ENCODE measurements at places on chromosomes 6 and 20. TPM values are rescaled to one million over a fixed set of nuclear protein-coding genes. Genes with fewer than 3 reads are reported as not detected.

DNA sequence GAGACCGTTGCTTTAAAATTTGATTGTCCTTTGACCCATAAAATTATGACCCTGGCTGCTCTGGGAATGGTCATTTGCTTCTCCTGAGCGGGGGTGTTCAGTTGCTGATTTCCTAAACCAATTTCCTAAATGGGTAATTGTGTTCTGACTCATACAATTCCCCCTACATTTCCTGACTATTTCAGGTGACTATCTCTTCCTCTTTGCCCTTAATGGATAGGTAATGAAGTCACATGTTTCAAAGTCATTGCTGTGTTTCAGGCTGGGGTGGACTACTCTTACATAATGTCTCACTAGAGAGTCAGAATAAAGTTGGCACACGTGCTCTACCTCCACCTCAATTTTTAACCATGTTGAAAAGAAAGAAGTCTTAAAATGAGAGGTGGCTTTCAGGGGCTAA lies 109.8 kb downstream of the DOK5 start:
- no peak overlapping the region for H3K27ac ChIP-seq
- no peaks in the 10 kb centered on the region for H3K4me1 ChIP-seq
- H3K4me3 ChIP-seq, result no peak overlapping the region
- no peaks in the 10 kb centered on the region for H3K27me3 ChIP-seq
- H3K36me3 ChIP-seq, result no peaks in the 10 kb centered on the region

DNA sequence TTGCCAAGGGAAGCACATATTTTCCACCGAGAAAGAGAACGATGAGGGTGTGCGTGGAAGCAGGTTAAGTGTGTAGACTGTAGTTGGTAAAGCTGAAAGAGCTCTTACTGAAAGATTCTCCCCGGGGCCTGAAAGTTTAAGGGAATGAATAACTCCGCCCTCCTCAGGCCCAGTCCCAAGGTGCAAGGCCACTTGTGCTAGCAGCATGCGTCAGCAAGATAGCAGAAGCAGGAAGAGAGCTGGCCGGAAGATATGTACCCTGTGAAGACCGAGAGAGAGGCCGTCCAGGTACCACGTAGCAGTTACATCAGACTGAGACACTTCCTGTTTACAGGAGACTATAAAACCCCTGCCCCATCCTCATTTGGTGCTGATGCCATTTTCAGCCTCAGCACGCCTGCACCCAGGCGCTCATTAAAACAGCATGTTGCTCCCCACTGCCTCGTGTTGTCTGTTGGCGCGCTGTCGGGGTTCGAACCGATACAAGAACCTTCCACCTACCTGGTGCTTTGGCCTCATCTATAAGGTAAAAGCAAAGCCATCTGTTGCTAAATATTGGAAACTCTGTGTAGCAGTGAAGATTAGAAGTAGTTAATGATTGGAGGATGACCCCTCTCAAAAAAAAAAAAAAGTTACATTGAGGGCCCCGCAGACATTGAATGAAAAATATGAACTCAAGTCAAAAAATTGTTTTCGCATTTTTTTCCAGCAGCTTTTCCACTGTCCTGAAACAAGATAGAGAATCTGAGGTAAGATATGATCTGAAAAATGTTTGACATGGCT lies 18.6 kb upstream of the FAM135A start:
- H3K27me3 ChIP-seq, result peaks cover 5% of the 10 kb centered on the region
- H3K36me3 ChIP-seq, result no peaks in the 10 kb centered on the region
- H3K27ac ChIP-seq, result no peak overlapping the region
- no peak overlapping the region for H3K4me3 ChIP-seq
- DNase-seq, result no peak
- peaks cover 3% of the 10 kb centered on the region for H3K4me1 ChIP-seq

- peak; percentile 79 for DNase-seq
- H3K36me3 ChIP-seq, result no peaks in the 10 kb centered on the region
- H3K27ac ChIP-seq, result no peak overlapping the region
Observed at GRCh38 chr6:9494864-9495263, 920.0 kb downstream of the TFAP2A start.

The PPP1R14C gene
- not detected for total RNA-seq

DNA sequence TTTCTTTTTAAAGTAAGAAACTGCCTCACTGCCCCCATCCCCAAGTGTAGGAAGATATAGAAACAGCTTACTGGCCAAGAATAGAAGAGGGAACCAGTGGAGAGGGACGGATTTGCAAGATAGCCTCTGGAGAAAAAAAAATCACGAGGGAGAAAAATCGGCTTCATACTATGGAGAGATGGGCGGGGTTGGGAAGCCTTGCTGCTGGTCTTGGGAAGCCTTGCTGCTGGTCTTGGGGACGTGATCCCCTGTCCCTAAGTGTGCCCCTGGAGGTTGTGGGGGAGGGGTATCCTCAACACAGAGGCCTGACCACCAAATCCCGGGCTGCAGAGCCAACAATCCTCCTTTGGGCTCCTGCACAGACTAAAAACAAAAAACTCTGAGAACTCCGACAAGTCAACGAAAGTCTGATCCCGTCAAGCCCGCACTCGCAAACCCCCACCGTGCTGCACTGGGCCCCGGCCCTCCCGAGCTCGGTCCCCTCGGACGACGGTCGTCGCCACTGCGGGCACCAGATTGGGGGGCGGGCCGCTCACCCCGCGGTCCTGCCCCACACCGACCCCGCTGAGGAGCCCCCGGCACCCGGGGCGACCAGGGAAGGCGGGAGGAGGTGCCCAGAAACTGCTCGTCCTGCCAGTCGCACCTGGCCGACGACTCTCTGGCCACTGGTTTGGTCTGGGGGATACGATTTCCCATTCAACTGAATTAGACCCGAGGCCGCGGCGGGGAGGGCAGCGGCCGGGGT lies 750 bp downstream of the MAP7 start:
- DNase-seq, result no peak
- peak overlapping the region; percentile 72 for H3K4me3 ChIP-seq
- H3K4me1 ChIP-seq, result peaks cover 3% of the 10 kb centered on the region
- no peaks in the 10 kb centered on the region for H3K36me3 ChIP-seq
- H3K27me3 ChIP-seq, result peaks cover 37% of the 10 kb centered on the region

GRCh38 chr20:24809606-24810005 lies 139.5 kb upstream of the CST7 start:
- H3K36me3 ChIP-seq, result no peaks in the 10 kb centered on the region
- no peaks in the 10 kb centered on the region for H3K4me1 ChIP-seq

The HAO1 gene
- not detected for total RNA-seq

The PACRG gene
- not detected for total RNA-seq

The NHSL1 gene
- total RNA-seq, result 7.2 TPM

GRCh38 chr20:595330-596308 lies 14.5 kb downstream of the TCF15 start:
- no peak overlapping the region for H3K4me3 ChIP-seq
- no peak overlapping the region for H3K27ac ChIP-seq
- no peaks in the 10 kb centered on the region for H3K36me3 ChIP-seq
- DNase-seq, result no peak
- H3K4me1 ChIP-seq, result no peaks in the 10 kb centered on the region

DNA sequence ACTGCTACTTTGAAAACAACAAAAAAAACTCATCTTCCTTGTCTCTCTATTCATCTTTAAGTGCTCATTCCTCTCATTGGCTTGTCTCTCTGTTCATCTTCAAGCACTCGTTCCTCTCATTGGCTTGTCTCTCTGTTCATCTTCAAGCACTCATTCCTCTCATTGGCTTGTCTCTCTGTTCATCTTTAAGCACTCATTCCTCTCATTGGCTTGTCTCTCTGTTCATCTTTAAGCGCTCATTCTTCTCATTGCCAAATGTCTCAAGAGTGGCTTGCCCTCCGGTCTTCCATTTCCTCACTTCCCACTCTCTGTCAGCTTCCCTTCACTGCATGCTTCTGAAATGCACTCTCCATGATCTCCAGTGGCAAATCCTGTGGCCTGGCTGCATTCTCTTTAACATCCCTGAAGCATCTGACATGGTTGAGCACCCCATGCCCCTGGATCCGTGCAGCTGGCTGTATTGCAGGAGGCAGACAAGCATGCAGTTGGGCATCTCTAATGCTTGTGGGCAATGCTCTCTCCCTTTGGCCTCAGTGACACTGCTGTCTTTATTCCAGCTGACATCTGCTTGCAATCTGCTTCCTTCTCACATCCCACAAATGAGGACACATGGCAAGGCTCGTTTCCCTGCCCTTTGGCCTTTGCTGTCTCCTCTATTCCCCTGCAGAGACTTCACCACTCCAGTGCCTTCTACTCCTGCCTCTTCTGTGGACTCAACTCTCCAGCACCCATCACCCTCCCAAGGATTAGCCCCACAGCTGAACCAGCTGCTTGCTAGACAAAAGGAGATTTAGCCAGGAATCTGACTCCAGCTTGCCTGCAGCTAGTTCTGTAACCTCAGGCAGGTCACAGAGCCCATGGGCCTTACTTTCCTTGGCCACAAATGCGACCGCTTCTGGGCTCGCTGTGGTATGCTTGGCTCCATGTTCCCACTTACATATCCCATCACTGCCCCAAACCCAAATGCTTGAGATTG lies 143.2 kb upstream of the SNX9 start:
- H3K27ac ChIP-seq, result no peak overlapping the region
- H3K4me1 ChIP-seq, result peaks cover 4% of the 10 kb centered on the region
- no peak overlapping the region for H3K4me3 ChIP-seq

GRCh38 chr20:10562899-10563298 lies 110.9 kb downstream of the JAG1 start:
- DNase-seq, result no peak
- peaks cover 13% of the 10 kb centered on the region for H3K4me1 ChIP-seq
- H3K4me3 ChIP-seq, result no peak overlapping the region
- H3K36me3 ChIP-seq, result 0 out of 2 replicates have a peak, but pooled peaks cover 1% of the 10 kb centered on the region
- H3K27me3 ChIP-seq, result no peaks in the 10 kb centered on the region
- H3K27ac ChIP-seq, result no peak overlapping the region

DNA sequence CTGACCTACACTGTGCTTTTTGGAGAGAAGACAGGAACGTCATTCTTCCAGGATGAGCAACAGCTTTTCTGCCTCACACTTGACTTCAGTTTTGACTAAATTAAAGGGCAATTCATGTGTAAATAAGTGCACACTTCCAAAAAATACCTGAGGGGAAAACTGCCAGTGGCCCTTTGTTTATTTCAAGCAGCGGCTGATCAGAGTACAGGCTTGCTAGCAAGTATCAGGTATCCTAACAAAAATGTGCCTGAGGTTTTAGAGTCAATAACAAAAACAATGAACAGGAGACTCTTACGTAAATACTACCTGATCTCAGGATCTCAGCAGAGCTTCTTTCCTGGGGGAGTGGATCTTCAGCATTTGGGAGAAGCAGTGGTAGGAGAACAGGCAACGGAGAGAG lies 12.4 kb downstream of the LY86 start:
- DNase-seq, result no peak
- no peak overlapping the region for H3K27ac ChIP-seq

- DNase-seq, result no peak
- no peaks in the 10 kb centered on the region for H3K4me1 ChIP-seq
- no peaks in the 10 kb centered on the region for H3K36me3 ChIP-seq
- no peak overlapping the region for H3K4me3 ChIP-seq
- no peak overlapping the region for H3K27ac ChIP-seq
Observed at GRCh38 chr6:21451546-21452013, 142.0 kb upstream of the SOX4 start.

GRCh38 chr6:4687989-4688947 lies 87.9 kb upstream of the CDYL start:
- H3K4me3 ChIP-seq, result peak overlapping the region; percentile 40
- H3K27ac ChIP-seq, result peak overlapping the region; percentile 19
- no peaks in the 10 kb centered on the region for H3K36me3 ChIP-seq
- peak; percentile 88 for DNase-seq
- H3K27me3 ChIP-seq, result peaks cover 2% of the 10 kb centered on the region

DNA sequence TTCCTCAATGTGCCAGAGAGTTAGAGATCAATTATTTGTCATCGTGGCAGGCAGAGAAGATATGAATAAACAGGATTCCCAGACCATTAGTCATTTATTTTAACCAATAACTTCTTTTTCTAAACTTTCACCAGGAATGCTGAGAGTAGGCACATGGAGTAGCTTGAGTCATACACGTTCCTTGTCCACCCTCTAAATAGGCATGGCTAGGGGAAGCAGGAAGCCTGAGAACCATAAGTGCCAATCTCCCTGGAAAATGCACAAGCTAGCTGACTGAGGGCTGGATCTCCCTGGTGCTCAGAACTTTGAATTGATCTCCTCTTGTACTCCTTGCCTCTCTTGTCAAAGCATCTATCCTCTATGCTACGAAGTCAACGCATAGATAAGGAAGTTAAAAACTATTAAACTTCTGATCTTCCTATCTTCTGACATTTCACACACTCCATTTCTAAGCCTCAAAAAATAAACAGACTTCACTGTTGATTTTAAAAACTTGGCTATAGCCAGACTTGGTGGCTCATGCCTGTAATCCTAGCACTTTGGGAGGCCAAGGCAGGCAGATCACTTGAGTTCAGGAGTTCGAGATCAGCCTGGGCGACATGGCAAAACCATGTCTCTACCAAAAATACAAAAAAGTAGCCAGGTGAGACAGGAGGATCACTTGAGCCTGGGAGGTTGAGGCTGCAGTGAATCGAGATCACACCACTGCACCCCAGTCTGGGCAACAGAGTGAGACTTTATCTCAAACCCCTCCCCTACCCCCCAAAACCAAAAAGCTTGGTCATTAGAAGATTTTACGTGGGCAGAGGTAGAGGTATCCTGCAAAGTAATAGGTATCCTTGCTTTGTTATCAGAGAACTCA lies 11.8 kb downstream of the ADTRP start:
- peak overlapping the region; percentile 74 for H3K27ac ChIP-seq
- H3K36me3 ChIP-seq, result no peaks in the 10 kb centered on the region
- no peak overlapping the region for H3K4me3 ChIP-seq
- peak; percentile 98 for DNase-seq

GRCh38 chr20:8903655-8904605 lies 165.0 kb upstream of the PLCB4 start:
- no peak for DNase-seq
- no peak overlapping the region for H3K27ac ChIP-seq
- H3K4me3 ChIP-seq, result no peak overlapping the region
- H3K36me3 ChIP-seq, result no peaks in the 10 kb centered on the region

Data from IMR-90 (cell line).